Thyroid gland (tissue), 4 donors: ENCODE measurements at places on chromosomes 7 and 10. TPM values are rescaled to one million over a fixed set of nuclear protein-coding genes. Genes with fewer than 3 reads are reported as not detected.

Gene CALML3
- total RNA-seq = not detected

DNA sequence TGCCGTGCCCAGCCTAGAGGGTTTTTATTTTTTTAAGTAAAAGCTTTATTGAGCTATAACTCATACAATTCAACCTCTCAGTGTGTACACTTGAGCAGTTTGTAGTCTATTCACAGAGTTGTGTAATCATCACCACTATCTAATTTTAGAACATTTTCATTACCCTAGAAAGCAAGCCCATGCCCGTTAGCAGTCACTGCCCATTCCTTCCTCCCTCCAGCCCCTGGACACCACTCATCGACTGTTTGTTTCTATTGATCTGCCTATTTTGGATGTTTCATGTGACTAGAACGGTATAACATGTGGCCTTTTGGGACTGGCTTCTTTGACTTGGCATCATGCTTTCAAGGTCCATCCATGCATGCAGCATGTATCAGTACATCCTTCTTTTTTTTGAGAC, 25.7 kb upstream of the SEC61A2 start:
- H3K4me1 ChIP-seq = no peaks in the 10 kb centered on the region
- H3K27me3 ChIP-seq = no peaks in the 10 kb centered on the region
- H3K36me3 ChIP-seq = peaks cover 39% of the 10 kb centered on the region
- DNase-seq = no peak

Gene ACSM6
- total RNA-seq = not detected

DNA sequence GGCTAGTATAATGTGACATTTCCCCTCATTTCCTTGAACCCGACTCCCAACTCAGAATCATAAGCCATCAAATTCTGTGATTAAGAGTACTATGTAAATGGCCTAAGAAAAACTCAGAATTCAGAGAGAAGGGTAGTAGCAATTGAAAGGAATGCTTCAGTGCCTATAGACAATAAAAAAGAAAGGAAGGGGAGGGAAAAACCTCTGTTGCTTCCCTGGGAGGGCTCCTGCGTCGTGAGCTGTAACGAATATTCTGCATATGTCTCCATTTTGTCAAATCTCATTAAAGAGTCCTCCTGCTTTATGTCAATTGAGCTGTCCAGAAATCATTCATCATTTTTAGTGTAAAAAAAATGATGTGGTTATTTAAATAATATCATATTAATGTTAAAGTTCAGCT, 223.0 kb downstream of the VTI1A start:
- no peak overlapping the region for H3K4me3 ChIP-seq
- H3K4me1 ChIP-seq = no peaks in the 10 kb centered on the region
- no peaks in the 10 kb centered on the region for H3K36me3 ChIP-seq

DNA sequence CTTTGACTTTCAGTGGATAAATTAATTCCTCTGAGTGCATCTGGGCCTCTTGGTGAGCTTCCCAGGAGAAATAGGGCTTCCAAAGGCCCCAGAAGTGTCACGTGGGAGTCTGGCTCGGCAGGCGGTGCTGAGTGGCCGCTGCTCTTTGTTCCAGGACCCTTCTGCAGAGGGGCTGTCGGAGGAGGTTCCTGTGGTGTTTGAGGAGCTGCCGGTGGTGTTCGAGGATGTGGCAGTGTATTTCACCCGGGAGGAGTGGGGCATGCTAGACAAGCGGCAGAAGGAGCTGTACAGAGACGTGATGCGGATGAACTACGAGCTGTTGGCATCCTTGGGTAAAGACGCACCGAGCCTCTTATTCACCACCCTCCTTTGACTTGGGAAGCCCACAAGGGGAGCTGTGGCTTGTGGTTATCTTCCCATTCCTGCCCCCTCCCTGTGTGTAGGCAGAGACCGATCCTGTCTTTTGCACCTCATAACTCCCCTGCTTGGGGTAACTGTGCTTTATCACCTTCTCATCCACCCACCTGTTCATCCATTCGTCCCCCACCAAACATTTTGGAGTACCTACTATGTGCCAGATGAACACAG, 11.9 kb downstream of the ZNF862 start:
- H3K4me1 ChIP-seq = peaks cover 10% of the 10 kb centered on the region
- H3K36me3 ChIP-seq = peaks cover 7% of the 10 kb centered on the region
- H3K27me3 ChIP-seq = no peaks in the 10 kb centered on the region
- DNase-seq = no peak

DNA sequence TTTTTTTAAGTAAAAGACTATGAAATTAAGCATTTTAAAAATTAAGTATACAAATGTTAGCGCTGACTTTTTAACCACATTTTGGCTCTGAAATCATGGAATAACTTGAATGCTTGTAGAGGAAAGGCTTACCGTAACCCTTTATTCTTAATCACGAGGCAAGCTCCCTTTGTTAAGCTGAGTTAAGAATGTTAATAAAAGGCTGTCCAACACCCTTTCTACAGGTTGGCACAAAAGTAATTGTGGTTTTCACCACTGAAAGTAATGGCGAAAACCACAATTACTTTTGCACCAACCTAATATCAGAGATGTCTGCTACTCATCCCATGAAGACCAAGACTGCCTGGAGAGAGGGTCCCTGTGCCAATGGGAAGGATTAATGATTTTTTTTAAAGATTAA, 70.6 kb downstream of the STK17A start:
- no peaks in the 10 kb centered on the region for H3K36me3 ChIP-seq
- no peak overlapping the region for H3K27ac ChIP-seq
- peaks cover 3% of the 10 kb centered on the region for H3K4me1 ChIP-seq
- H3K27me3 ChIP-seq = no peaks in the 10 kb centered on the region
- no peak overlapping the region for H3K4me3 ChIP-seq
- no peak for DNase-seq

Gene HABP2
- total RNA-seq = not detected

DNA sequence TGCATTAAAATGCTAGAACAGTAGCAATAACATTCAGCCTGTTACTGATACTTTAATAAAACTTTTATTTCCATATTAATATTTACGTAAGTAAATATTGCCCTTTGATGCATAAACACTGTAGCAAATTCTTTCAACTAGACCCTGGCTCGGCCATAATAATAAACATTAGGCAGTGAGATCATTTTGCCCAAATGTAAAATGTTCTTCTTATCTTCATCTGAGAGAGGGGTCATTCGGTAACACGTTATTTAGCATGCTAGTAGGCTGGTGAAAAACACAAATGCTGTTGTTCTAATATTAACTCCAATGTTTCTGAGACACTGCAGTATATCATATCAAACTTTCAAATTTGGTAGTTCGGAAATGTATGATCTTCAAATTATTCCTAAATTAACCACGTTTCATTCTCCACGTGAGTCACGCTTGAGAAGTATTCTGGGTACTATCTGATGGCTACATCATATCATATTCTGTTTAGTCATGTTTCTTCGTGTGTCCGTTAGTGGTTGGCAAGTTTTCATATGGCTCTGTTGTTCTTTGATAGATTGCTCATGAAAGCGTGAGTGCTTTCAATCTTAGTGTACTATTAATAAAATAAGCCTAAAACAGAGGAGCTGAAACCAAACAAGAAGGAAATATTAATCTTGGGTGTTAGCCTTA, 145.8 kb downstream of the NSUN6 start:
- H3K27ac ChIP-seq = no peak overlapping the region
- H3K4me3 ChIP-seq = no peak overlapping the region
- H3K4me1 ChIP-seq = no peaks in the 10 kb centered on the region
- no peaks in the 10 kb centered on the region for H3K27me3 ChIP-seq
